Cardiac muscle cell (in vitro differentiated cells and primary cell): ENCODE measurements at places on chromosomes 4 and X. TPM values are rescaled to one million over a fixed set of nuclear protein-coding genes. Genes with fewer than 3 reads are reported as not detected.

DNA sequence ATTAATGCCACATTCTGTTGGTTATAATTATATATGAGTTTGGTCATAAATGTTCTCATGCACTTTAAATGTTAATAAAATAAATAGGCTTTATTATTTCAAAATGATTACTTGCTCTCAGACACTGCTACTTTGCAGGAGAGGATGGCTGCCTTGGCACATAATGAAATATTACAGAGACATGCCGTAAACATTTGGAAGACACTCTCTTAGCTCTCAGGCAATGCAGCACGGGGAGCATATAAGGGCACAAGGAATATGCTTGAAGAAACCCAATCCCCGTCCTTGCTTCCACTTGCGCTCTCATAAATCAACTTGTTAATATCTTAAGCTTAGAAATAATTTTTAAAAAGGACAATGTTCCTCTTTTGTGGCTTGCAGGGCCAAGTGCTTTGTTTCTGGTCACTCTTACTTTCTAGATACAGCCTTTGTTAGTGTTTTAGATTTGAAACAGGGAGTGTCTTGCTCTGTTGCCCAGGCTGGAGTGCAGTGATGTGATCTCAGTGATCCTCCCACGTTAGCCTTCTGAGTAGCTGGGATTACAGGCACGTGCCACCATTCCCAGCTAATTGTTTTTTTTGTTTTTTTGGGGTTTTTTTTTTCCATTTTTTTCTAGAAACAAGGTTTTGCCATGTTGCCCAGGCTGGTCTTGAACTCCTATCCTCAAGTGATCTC lies 445.0 kb downstream of the SPRY1 start:
- H3K36me3 ChIP-seq = no peaks in the 10 kb centered on the region
- no peaks in the 10 kb centered on the region for H3K27me3 ChIP-seq
- H3K27ac ChIP-seq = no peak overlapping the region
- no peak overlapping the region for H3K4me3 ChIP-seq
- no peak for DNase-seq

DNA sequence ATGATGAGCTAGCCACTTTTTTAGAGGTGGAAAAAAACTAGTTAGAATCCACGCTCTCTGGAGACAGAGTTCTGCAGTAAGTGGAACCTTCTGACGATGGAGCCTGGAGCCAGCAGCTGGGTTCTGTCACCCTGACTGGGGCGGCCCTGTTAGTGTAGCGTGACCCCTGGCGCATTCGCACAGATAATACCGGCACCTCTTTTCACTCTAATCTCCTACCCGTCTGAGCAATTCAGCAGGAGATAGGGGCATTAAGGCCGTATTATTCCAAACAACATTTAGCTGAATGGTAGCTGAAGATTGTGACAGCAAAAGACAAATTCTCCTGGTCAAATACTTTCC lies 292.6 kb downstream of the FBXO8 start:
- H3K27ac ChIP-seq = peak overlapping the region; percentile 92
- H3K4me3 ChIP-seq = no peak overlapping the region
- no peaks in the 10 kb centered on the region for H3K27me3 ChIP-seq
- H3K4me1 ChIP-seq = peaks cover 30% of the 10 kb centered on the region
- H3K36me3 ChIP-seq = no peaks in the 10 kb centered on the region
- DNase-seq = peak; percentile 87

- DNase-seq = no peak
- no peaks in the 10 kb centered on the region for H3K4me1 ChIP-seq
- H3K27me3 ChIP-seq = no peaks in the 10 kb centered on the region
- no peaks in the 10 kb centered on the region for H3K36me3 ChIP-seq
- peak overlapping the region; percentile 43 for H3K27ac ChIP-seq
Measured at GRCh38 chr4:20341134-20341738, 89.5 kb downstream of the SLIT2 start.

DNA sequence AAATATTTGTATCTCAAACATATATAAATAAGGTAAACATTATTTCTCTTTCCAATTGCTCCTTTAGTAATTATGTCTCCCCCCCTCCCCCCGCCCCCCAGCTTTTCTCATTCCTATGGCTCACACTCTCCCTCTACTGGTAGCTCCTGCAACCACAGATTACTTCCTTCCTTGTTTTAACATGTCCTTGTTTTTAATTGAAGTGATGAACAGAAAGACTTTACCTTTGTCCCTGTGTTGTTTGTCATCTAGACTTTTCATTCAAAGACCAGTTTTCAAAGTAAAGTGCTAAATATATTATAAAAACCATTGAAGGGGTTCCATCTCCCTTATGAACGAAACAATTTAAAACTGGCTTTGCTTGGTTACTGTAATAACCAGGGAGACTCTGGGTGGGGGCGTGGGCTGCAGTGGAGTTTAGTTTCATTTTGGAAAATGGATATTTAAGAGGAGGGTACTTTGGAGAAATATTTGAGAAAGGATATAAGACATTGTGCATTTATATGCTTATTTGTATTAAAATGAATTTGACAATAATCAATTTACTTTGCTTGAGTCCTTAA lies 352.9 kb downstream of the RAPGEF2 start:
- peak; percentile 57 for DNase-seq
- H3K27ac ChIP-seq = no peak overlapping the region
- no peaks in the 10 kb centered on the region for H3K36me3 ChIP-seq
- H3K4me1 ChIP-seq = no peaks in the 10 kb centered on the region
- no peak overlapping the region for H3K4me3 ChIP-seq

GRCh38 chr4:174828845-174829701 lies at the start of gene GLRA3:
Gene GLRA3 (minus strand): TSS chr4:174829247. CDS start chr4:174828811, 436 bp downstream.
- peak; percentile 89 for DNase-seq
- H3K4me3 ChIP-seq = peak within 1 kb of the TSS; percentile 39
- no peaks in the 10 kb centered on the region for H3K27me3 ChIP-seq
- H3K27ac ChIP-seq = no peak within 1 kb of the TSS
- no peaks in the 10 kb centered on the region for H3K36me3 ChIP-seq

DNA sequence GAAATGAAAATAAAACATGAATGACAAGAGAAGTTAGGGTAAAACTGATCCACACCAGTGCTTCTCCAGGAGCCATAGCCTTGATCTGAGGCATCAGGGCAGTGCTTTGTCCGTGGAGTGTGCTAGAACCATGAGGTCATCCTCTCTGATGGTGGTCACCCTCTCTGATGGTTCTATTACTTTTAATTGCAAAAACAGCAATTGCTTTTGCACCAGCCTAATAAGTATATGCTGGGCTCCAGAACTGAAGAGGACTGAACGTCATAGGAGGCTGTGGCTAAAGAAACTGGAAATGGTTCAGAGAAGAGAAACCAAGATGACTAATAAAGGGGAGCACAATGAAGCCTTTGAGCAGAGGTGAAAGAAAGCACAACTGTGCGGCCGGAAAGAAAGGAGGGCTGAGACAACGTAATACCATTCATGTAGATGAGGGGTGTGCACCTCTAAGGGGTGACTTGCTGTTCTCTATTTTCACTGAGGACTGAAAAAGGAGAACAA lies 17.0 kb upstream of the TMEM154 start:
- H3K27ac ChIP-seq = no peak overlapping the region
- DNase-seq = peak; percentile 85
- H3K4me1 ChIP-seq = peaks cover 1% of the 10 kb centered on the region
- H3K4me3 ChIP-seq = no peak overlapping the region
- H3K27me3 ChIP-seq = no peaks in the 10 kb centered on the region

DNA sequence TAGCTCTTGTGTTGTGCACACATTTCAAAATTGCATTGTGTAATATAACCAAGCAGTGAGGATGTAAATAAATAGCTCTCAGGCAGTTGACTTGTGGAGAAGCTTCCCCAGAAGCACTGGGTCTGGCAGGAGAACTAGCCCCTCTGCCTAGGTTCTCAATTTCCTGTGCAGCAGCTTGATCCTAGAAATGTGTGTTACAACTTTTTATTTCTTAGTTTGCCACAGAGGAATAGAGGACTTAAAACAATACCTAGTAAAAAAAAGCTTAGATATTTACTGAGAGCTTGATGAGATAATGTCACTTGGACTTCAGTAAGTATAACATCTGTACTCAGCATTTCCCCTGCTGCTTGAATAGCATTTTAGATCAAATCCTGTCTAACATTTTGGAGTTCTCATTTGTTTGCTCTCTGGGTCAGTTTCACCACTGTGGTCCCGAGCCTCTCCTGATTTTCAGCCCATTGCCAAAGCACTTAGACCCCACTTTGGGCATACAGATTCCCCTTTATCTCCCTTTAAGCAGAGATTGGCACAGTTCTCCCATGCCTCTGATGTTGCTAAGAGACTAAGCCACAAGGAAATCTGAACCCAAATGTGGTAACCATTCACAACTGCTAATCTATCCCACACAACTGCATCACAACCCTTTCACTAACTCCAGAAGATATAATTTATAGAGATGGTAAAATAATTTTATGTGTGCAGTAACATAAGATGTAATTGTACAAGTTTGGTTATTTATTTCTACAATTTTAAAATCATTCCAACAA lies 98.2 kb upstream of the NRK start:
- no peak overlapping the region for H3K27ac ChIP-seq
- no peak for DNase-seq

GRCh38 chr4:87069037-87069742 lies 134.4 kb downstream of the AFF1 start:
- H3K36me3 ChIP-seq = no peaks in the 10 kb centered on the region
- no peaks in the 10 kb centered on the region for H3K27me3 ChIP-seq
- H3K4me1 ChIP-seq = peaks cover 18% of the 10 kb centered on the region
- DNase-seq = no peak
- H3K4me3 ChIP-seq = no peak overlapping the region

DNA sequence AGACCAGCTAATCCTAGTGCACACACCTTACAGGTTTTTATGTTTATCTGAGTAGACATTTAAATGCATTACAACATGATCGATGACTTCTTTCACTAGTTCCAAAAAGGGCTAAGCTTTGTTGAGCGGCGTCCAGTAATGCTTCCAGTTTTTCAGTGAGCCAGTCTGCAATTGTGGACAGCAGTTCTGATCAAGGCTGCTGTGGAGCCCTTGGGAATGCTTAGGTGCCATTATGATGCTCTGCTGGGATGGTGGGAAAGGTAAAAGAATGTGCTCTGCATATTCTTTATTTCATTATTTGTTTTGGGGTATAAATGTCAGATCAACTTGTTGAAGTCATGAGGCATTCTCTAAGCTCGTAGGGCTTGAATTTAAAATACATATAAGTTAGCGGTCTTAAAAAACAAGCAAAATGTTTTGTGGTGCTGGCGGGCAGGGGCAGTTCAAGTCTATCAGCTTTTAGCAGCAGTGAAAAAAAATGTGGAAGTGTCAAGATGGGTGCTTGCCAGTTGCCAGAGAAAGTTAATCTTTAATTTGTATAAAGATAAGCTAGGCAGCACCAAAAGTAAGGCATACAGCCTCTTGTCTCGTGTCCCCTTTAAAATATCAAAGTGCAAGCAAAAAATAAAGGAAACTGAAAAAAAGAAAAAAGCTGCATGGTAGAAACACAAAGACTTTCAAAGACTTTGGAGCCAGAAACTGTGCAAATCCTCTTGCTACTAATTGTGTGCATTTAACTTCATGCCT lies 5.8 kb downstream of the MID1IP1 start:
- peak; percentile 28 for DNase-seq
- no peaks in the 10 kb centered on the region for H3K27me3 ChIP-seq
- H3K36me3 ChIP-seq = no peaks in the 10 kb centered on the region
- H3K4me3 ChIP-seq = peak overlapping the region; percentile 69
- H3K4me1 ChIP-seq = peaks cover 13% of the 10 kb centered on the region

Gene FRMD7
- polyA plus RNA-seq = not detected in 2 replicates

Gene TAF7L
- 0.27 TPM in 1 of 2 replicates, not detected in the other for polyA plus RNA-seq

Gene GLUD2
- 0.09 and 0.24 TPM in 2 replicates for polyA plus RNA-seq
